ENCODE measurements at places on chromosomes 6 and 20.

GRCh38 chr6:105545947-105546731 lies 143.3 kb upstream of the PREP start:
- DNase-seq = no peak

- DNase-seq = no peak
Observed at GRCh38 chr20:10848810-10849370, 175.1 kb upstream of the JAG1 start.

- no peak for DNase-seq
Observed at GRCh38 chr6:75108333-75108974, 97.4 kb downstream of the COL12A1 start.

GRCh38 chr6:25641940-25642666 lies 9.9 kb upstream of the SCGN start:
- DNase-seq = no peak

DNA sequence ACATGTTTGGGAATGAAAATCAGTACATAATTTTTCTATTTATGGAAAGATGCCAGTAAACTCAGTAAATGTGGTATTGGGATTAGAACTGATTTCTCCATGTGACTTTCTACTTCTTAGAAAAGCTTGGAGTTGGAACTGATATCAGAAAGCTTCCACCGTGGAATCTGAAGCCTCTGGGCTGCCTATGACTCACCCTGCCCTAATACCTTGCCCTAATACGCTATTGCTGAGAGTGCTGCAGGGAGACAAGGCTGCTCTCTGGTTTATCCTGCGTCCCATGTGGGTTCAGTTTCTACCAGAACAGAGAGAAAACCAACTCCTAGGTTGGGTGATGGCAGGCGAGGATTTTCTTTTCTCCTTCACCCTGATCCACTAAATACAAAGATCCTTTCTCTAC lies 3.3 kb upstream of the STMND1 start:
- DNase-seq = no peak

DNA sequence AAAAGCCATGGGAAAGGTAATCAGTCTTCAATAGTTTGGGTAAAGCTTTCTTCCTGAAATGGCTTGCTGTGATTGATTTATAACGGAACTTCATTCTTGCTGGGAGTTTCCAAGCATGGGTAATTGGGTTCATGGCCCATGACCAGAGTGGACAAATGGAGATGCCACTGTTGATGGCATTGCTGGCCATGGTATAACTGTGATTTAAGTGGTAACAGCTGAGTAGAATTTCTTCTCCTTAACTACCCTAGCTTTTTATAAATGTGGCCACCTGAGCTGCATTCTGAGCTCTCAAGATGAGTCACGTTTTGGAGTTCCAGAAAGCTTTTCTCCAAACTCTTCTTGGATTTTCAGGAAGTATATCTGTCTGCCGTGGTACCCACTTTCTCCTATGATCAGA lies 39.9 kb upstream of the SNRPB2 start:
- DNase-seq = no peak

- no peak for DNase-seq
Observed at GRCh38 chr20:22696759-22697158, 112.4 kb upstream of the FOXA2 start.

- DNase-seq = no peak
Observed at GRCh38 chr20:32533732-32534131, 51.4 kb downstream of the NOL4L start.

- no peak for DNase-seq
Observed at GRCh38 chr6:137832110-137832509, 34.9 kb upstream of the TNFAIP3 start.

DNA sequence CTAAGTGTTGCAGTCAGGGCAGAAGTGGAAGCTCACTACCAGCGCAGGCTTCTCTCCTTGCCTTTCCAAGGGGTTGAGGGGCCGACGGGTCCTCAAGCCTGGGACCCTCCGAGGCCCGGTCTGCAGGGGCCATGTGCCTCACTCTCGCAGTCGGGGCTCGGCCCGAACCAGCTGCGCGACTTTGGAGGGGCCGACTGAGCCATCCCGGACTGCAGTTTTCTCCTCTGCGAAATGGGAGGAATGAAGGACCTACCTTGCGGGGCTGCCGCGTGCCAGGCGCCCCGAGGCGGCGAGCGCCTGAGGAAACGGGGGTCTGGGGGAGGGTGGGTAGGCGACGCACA lies 5.6 kb downstream of the LZTS3 start:
- no peak for DNase-seq

DNA sequence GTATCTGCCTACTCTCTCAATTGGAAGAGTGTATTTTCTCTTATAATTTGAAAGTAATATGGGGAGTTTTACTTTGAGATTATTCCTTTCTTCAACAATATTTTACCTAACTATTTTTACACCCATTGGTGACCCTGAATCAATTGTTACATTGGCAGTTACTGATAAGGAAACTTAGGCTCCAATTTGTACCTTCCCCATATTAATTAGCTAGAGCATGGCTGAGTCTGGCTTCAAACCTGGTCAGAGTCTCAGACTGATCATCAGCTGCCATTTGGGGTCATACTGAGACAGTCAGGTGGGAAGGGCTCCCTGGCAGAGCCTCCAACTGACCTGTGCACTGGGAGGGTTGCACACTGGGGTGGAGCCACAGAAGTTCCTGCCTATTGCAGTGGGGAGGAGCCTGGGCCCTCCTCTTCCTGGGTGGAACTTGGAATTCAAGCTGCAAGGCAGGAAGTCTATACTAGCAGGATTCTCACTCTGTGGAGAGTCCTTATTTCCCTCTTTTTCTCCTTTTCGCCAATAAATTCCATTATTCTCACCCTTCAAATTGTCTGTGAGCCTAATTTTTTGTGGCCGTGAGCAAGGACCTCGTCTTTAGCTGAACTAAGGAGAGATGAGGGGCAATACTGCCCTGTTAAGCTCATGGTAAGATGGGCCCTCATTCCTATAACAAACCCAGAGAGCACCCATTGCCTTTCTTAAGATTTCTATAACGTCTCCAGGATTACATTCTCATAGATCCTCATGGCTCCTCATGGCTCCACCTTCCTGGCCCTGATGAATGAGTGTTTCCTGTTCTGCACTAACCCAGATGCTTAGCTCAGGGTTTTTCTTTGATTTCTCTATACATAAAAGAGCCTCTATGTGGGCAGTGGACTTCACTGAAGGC lies 285.1 kb downstream of the ADGB start:
- no peak for DNase-seq

DNA sequence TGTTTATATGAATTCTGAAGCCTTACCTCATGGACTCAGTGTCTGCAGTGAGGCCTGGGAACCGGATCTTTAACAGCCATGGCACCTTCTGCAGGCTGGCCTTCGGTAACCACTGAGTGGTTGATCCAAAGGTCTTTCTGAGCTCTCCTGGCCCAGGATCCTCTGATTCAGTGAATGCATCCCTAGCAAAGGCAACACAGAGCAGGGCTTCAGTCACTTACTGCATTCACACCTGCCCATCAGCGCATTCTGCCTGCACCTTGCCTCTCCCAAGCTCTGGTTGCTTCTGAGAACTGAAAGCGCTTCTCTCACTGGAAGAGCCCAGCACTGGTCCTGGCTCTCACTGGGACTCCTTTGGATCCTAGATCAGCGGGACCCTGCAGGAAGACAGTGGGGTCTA lies 8.4 kb upstream of the CST9 start:
- no peak for DNase-seq

- DNase-seq = peak; percentile 68
Observed at GRCh38 chr20:25984933-25985332, 288.3 kb upstream of the ZNF337 start.

GRCh38 chr20:10784554-10785183 lies 110.9 kb upstream of the JAG1 start:
- DNase-seq = no peak

DNA sequence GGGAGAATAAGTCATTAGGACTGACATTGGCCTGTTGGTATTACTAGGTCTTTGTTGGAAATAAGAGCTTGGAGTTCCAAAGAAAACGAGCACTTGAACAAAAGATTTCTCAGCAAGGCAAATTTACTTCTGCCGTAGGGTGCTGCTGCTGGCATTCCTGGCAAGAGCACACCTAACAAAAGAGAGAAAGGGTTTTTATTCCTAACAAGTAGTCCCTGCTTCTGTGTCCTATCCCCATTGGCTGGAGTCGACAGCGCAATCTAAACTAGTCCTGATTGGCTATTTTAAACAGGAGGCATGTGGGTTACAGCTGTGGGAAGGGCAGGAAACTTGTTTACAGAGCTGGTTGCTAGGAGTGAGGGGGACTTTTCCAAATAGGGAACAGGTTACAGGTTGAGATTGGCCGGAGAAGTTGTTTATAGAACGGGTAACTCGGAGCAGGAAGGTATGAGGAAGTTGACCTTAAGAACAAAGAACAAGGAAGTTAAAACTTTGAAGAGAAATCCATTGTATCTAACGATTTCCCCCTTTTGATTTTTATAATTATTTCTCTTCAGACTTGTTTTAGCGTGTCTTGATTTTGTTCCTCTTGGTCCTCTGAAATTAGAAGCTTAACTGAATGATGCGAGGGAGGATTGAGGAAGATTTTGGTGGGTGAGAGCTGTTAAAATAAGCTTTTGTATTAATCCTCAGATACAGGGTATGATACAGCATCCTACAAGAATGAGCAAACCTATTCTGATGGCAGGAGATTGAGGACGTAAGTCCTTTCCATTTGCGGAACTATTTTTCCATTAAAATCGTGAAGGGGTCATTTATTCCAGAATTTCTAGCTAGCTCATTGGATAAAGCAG lies 3.4 kb upstream of the ZNFX1 start:
- DNase-seq = no peak

- no peak for DNase-seq
Observed at GRCh38 chr6:155939253-155939652, 483.6 kb upstream of the NOX3 start.

DNA sequence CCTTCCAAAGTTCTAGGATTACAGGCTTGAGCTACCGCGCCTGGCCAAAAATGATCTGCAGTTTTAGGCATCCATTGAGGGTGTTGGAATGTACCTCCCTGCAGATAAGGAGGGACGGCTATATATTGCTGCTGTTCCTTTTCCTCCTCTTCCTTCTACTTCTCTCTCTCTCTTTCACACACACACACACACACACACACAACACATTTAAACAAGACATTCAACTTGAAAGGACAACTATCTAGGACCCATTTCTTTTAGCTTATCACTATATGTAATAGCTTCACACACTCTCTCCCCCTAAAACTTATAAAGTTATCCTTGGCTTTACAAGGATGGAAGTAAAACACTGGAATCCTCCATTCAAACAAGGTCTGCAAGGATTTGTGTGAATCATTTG lies 260.6 kb downstream of the PHACTR1 start:
- DNase-seq = no peak

GRCh38 chr6:147820520-147820919 lies 312.0 kb downstream of the SAMD5 start:
- no peak for DNase-seq

- DNase-seq = peak; percentile 45
Observed at GRCh38 chr20:31602779-31603441, 2.2 kb upstream of the ID1 start.

DNA sequence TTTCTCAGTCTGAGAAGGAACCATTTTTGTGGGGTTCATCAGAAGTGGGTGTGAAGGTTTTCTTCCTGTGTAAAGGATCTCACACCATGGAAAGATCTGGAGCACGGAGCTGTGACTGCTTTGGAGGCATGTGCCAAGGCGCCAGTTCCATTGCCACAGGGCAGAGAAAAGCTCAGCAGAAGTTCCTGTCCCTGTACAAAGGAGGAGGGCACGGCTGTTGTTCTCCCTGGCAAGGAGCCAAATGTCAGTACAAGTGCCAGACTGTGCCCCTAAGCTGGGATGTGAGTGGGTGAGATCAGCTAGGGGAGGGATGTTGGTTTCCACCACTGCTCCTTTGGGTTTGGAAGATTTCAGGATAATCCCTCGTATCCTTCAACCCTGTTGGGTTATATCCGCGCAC lies 117.3 kb downstream of the CRYBG1 start:
- peak; percentile 5 for DNase-seq

DNA sequence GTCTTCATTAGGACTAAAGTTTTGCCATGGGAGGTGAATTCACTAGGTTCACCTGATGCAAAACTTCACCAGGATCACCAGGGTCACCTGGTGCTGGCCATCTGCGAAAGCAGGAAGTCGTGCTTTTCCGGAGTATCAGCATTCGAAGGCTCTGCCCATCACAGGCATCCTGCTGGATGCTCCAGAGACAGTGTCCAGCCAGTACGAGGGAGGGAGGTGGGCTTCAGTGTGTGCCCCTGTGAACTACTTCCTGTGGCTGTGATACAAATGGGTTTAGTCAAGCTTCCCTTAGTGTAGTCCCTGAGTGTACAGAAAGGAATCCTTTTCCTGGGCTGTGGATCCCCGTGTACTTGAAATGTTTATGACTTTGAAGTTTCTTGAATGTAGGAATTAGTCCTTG lies 3.4 kb upstream of the RPS6KA2 start:
- DNase-seq = no peak

DNA sequence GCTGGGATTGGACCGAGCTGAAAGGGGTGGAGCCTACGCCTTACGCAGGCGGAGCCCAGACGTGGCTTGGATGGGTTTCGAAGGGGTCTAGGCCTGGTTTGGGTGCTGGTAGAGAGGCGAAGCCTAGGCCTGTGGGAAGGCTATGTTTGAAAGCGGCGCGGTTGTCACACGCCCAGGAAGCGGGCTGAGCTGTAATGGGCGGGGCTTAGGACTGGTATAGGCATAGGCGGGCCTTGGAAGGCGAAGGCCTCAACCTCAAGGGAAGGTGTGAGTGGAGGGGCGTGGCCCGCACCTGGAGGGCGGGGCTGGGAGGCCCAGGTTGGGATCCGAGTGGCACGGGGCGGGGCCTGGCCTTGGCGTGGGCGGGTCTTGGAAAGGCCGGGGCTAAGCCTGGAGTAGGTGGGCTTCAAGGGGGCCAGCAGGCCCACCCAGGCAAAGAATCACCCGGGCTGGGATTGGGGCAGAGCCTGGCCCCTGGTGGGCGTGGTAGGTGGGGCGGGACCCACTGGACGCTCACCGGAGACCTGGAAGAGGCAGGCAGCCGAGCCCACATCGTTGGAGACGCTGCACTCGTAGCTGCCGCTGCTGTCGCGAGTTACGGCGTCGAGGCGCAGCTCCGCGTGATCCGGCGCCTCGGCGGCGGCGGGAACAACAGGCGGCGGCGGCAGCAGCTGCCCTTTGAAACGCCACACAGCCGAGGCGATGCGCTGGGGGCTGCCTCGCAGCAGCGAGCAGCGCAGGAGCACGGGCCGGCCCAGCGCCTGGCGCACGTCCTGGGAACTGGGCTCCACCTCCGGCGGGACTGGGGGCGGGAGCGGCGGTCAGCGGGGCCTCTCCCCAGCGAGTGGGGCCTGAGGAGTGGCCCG lies 49.0 kb downstream of the MDGA1 start:
- DNase-seq = peak; percentile 41

DNA sequence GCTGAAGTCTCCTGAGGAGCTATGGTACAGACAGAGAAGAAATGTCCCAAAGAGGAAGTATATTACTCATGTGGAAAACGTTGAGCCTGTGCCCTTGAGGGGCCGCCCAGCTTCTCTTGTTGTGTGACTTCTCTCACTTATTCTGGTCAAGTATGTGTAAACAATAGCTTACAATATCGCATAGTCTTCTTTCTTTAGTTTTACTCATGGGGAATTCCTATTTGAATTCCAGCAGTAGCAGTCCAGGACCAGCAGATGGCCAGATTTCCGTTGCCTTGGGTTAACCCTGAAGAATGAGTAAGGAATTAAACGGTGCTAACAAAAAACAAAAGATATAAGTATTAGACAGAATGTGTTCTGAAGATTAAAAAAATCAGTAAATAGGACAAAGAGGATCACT lies 522.0 kb upstream of the GJE1 start:
- DNase-seq = no peak

All from CD4-positive, alpha-beta T cell treated with Interleukin-6 for 4 hours (primary cell).